ENCODE measurements at places on chromosomes 7 and 10.

- no peak for DNase-seq
Measured at GRCh38 chr10:130741901-130742855, 569.3 kb downstream of the TCERG1L start.

- no peak for DNase-seq
Measured at GRCh38 chr7:81327468-81328266, 408.8 kb upstream of the SEMA3C start.

- DNase-seq: no peak
Measured at GRCh38 chr7:118153551-118154177, 30.3 kb upstream of the LSM8 start.

DNA sequence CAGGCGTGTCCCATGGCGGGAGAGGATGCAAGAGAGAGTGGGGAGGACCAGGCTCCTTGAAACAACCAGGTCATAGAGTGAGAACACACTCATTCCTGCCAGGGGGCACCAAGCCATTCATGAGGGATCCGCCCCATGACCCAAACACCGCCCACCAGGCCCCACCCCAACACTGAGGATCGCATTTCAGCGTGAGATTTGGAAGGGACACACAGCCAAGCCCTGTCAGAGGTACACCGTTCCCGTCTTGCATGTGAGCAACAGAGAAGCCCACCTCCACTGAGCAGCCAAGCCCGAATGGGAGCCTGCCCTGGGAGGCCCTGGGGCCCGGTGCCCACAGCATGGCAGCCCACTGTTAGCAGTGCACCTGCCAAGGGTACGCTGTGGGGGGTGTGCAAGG is 7.9 kb upstream of the ARPC1B start:
- DNase-seq: no peak

- DNase-seq: no peak
Measured at GRCh38 chr10:91587710-91588638, 44.9 kb downstream of the PPP1R3C start.

- DNase-seq: no peak
Measured at GRCh38 chr10:20473023-20473760, 423.9 kb downstream of the NEBL start.

GRCh38 chr10:37947526-37947925 is 28.9 kb downstream of the ZNF25 start:
- DNase-seq: no peak

DNA sequence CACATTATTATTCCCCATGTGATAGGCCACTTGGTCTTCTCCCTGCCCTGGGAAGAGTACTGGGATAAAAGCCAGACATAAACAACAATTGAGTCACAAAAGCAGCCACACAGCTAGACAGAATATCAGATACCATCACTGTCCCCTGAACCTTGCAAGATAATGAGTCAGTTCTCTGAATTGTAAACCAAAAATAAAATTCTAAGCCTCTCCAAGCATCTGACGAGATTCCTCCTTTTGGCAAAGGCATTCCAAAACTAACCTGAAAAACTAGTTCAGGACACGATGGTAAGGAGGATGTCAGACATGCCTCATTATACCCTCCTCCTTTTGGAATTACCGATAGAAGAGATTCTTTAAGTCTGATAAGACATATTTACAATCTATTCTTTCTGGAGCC is 450.7 kb downstream of the HTR7 start:
- no peak for DNase-seq

- no peak for DNase-seq
Measured at GRCh38 chr10:127889605-127890195, 3.0 kb downstream of the CLRN3 start.

DNA sequence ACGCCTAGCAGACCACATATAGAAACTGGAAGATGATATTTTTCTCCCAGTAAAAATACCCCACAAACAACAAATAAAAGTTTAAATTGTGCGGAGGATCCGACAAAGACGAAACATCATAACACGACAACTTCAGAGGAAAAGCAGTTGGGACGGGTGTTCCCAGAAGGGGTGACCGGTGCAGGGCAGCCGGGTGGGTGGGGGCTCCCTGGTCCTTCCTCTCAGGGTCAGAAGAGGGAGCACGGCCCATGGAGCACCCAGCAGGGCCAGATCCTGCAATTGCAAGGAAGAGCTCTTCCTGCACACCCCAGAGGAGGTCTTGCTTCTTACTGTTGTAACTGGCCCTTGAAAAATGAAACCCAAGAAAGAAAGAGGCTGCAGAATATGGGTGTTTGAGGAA is 608.5 kb upstream of the MKI67 start:
- no peak for DNase-seq

DNA sequence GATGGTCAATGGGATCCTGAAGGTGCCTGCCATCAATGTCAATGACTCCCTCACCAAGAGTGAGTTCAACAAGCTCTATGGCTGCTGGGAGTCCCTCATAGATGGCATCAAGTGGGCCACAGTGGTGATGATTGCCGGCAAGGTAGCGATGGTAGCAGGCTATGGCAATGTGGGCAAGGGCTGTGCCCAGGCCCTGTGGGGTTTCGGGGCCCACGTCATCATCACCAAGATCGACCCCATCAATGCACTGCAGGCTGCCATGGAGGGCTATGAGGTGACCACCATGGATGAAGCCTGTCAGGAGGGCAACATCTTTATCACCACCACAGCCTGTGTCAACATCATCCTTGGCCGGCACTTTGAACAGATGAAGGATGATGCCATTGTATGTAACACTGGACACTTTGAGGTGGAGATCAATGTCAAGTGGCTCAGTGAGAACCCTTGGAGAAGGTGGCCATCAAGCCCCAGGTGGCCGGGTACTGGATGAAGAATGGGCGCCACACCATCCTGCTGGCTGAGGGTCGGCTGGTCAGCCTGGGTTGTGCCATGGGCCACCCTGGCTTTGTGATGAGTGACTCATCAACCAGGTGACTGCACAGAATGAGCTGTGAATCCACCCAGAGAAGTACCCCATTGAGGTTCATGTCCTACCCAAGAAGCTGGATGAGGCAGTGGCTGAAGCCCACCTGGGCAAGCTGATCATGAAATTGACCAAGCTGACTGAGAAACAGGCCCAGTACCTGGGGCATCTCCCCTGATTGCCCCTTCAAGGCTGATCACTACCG is 63.0 kb upstream of the ANTXRL start:
- no peak for DNase-seq

GRCh38 chr7:69817841-69818635 is 219.8 kb downstream of the AUTS2 start:
- no peak for DNase-seq

DNA sequence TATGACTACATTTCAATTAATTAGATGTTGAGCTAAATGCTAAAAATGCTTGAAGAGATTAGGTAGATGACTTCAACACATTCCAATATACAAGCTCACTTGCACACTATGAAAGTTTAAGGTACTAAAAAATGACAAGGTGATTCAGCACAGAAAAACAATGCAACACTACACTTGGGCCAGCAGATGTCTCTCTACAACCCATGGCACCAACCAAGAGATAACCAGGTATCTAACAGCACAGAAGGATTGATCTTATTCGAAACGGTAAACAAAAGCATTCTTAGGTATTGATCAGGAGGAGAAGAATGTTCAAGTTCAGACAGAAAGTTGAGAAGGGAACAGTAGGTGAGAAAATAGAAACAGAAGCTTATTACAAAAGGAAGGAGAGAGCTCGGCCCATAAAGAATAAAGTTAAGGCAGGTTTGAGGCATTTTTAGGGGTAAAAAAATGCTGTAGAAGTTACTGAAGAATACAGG is 248.2 kb upstream of the KLF14 start:
- no peak for DNase-seq

- no peak for DNase-seq
Measured at GRCh38 chr10:99832439-99832838, 50.0 kb downstream of the ABCC2 start.

- DNase-seq: no peak
Measured at GRCh38 chr7:101913851-101914250, 96.4 kb downstream of the CUX1 start.

GRCh38 chr7:117019786-117020590 is 66.7 kb downstream of the ST7 start:
- DNase-seq: peak; percentile 63

- DNase-seq: no peak
Measured at GRCh38 chr7:24690251-24690650, 67.0 kb downstream of the GSDME start.

GRCh38 chr10:35452171-35452570 is 115.9 kb downstream of the CCNY start:
- DNase-seq: no peak

DNA sequence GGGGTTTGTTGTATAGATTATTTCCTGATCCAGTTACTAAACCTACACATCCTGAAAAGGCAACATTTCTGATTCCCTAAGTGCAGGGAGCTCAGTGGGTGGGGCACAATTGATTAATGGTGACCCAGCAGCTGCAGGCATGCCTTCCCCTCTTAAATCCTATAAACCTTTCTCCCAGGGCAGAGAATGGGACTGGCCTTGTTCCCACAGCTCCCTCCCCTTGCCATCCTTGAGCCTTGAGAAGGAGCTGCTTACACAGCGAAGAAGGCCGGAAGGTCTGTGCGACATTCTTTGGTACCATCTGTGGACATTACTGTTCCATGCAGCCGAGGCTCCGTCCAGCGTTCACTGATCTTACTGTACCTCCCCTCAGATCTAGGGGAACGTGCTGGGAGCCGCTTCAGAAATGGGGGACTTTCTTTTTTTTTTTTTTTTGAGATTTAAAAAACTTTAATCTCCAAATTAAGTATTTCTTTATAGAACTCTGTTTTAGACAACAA is 14.3 kb downstream of the KLF6 start:
- no peak for DNase-seq

All from cerebellar nuclear complex (tissue), 1 donor.